ENCODE measurements at places on chromosomes 7 and 10.
A peak's percentile ranks its signal among the peaks of the same experiment; 100 is the strongest.

DNA sequence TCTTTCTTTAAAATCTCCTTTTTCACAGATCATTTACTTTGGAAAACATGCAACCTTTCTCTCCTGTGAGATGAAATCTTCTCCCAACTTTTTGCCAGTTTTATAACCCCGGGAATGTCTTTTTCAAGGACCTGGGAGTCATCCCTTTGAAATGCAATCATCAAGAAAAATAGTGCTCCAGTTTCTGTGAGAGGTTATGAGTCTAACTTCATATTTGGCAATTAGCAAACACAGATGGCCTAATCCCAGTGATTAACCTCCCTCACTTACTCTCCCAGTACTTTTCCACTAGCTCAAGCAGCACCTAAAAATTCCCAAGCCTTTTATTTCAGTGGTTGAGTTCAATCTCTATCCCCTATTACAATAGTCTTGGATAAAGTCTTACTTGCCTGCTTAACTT is 185.8 kb upstream of the TMEM106B start:
- DNase-seq, result no peak

DNA sequence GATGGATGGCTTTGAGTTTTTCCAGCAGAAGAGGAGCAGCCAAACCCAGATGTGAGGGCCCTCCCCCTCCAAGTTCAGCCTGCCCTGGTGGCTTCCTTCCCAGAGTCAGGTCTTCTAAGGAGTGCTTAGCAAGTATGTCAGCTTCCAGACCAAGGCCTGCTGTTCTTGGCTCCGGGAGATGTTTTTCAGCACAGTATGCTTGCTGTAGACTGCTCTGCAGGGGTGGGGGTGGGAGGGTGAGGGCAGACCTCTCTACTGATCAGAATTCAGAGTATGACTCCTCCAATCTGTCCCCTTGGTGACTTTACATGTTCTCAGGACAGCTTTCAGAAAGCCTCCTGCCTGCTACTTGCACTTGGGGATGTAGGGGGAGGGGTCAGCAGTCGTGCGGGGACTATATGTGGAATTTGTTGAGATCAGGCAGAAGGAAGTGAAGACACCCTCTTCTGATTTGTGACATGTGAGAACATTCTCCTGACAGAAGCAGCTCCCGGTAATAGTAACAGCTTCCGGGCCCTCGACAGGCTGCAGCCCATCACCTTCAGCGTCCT is 516.4 kb upstream of the ZMIZ1 start:
- DNase-seq, result peak; percentile 37

DNA sequence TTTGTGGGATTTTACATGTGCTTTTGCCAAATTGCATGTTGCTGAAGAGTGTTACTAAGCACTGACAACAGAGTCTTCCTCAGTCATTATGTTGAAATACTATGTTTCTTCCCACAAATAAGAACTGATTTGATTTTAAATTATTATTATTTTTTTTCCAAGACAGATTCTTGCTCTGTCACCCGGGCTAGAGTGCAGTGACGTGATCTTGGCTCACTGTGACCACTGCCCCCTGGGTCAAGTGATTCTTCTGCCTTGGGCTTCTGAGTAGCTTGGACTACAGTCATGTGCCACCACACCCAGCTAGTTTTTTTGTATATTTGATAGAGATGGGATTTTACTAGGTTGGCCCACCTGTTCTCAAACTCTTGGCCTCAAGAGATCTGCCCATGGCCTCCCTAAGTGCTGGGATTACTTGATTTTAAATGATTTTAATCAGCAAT is 42.3 kb downstream of the MINPP1 start:
- DNase-seq, result no peak

- no peak for DNase-seq
Observed at GRCh38 chr10:114541081-114541796, 116.8 kb downstream of the ABLIM1 start.

GRCh38 chr10:7572391-7572790 is 94.4 kb downstream of the ITIH5 start:
- DNase-seq, result no peak

- peak; percentile 65 for DNase-seq
Observed at GRCh38 chr7:12709726-12710502, 22.5 kb downstream of the ARL4A start.

- no peak for DNase-seq
Observed at GRCh38 chr10:21464134-21464533, 61.3 kb downstream of the SKIDA1 start.

GRCh38 chr7:142581341-142581740 is 167.9 kb upstream of the PRSS1 start:
- no peak for DNase-seq

DNA sequence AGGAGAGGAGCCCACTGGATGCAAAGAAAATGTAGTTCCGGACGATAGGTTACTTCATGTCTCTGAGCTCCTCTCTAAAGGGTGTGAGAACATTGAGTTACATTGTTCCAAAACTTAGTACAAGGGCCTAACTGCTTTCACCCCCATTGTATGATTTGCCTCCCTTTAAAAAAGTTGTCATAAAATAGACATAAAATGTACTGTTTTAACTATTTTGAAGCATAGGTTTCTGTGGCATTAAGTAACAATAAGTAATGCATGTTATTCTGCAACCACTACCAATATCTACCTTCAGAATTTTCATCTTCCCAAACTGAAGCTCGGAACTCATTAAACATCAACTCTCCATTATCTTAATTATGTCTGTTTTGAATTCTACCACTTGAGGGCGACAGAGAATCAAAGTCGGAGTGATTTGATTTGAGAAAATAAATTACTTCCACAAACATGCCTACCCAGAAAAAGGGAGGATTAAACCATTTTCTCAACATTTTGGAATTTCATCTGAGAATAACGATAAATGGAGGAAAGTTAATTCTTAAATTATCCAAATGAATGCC is 2.7 kb downstream of the IGFBP1 start:
- no peak for DNase-seq

DNA sequence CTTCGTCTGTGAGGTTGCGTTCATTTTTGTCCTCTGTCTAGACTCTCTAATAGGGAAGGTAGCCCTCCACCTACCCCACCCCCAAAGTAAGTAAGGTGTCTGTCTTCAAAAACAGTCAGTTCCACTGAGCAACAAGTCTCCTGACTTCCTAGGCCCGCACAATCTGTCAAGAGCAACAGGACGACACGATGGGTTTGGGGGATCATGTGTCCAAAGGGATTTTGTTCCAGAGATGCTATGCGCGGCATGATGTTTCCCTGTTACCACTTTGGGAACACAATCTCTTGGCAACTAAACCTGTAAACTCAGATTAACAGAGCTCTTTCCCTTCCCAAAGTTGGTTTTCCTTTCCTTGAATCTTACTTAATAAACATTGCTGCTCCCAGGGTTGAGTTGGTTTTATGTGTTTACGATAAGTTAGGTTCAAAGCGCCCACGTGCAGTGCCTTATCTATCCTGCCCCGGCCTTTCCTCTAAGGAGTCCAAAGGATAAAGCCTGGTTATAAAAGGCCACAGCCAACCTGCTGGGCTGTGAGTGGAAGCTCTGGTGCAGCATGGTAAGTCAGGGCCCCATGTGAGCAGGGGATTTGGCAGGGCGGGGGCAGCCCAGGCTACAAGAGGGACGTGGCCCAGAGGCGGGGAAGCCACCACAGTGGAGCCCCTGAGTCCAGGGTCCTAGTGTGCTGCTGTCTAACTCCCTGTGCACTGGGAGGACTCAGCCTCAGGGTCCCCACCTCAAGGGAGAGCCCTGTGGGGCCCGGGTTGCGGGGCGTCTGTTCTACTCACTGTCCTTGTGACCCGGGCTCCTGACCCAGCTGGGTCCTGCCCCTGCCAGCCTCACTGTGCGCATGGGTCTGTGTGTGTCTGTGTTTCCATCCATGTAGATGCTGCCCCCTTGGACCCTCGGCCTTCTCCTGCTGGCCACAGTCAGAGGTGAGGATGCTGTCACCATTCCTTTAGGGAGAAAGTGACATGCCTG is at the start of gene PNLIPRP2:
PNLIPRP2 (plus strand) TSS at position 531 of the 978 bp plus-strand sequence.
- DNase-seq, result no peak

GRCh38 chr7:54743580-54743979 is 15.4 kb downstream of the SEC61G start:
- no peak for DNase-seq

DNA sequence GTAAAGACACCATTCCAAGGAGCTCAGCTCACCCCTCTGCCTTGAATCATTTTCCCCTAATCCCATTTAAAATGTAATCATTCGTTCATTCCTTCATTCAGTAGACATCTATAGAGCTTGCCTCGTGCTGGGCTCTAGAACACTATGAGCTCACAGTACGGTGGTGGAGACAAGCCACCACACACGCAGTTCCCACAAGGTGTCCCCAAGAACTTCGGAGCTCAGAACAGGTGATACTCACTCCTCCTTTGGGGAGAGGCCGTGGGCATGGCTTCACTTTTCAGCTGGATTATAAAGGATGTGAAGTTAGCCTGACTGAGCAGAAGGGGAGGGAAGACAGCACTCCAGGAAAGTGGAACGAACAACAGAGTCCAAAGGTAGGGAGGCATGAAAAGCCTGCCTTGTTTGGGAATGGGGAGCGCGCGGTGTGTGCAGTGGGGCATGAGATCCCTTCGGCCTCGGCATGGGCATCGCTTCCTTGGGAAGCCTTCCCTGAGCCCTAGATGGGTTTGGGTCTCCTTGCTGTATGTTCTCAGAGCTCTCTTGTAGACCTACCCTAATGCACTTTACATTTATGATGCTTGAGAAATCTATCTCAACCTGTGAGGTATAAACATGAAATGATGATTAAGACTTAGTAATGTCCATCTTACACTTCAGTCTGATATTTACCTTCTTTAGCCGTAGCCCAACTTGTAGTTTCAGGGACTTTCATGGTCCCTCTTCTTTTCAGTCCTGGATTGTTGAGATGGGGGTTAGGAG is 809 bp upstream of the OGA start:
- no peak for DNase-seq

DNA sequence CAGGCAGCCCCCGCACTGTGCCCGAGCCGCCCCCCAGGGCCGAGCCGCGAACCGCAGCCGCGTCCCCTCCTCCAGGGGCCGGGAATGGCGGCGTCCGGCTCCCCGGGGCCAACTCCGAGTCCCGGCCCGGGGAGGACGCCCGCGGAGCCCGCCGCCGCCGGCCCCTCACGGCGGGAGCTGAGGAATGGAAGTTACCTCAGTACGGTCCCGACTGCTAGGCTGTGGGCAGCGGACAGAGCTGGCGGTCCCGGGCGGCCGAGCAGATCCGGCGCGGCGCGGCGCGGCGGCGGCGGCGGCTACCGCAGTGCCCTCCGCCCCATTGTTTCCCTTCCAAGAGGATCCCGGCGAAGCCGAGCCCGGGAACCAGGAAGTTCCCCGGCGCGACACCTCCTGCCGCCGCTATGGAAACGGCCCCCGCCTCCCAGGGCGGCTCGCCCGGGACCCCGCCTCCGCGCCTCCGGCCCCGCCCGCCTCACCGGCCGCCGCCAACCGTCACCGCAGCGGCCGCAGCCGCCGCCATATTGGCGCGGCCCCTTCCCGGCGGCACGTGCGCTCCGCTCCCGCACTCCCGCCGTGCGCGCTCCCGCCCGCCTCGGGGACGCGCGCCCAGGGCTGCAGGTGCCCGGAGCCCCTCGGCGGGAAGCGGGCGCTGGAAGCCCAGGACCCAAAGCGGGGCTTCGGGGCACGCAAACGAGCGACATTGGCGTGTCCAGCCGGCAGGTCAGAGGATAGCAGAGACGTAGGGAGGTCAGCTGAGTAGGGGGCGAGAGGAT is at the start of gene USP6NL:
USP6NL (minus strand) TSS at position 403 of the 773 bp plus-strand sequence. CDS start 14,016 bp downstream, outside the sequence.
- DNase-seq, result no peak

- no peak for DNase-seq
Observed at GRCh38 chr10:21732067-21732772, 198.2 kb downstream of the MLLT10 start.
